ENCODE measurements at places on chromosomes 6 and 20. TPM values are rescaled to one million over a fixed set of nuclear protein-coding genes. Genes with fewer than 3 reads are reported as not detected.

ULBP3 gene
- total RNA-seq = 0.53 TPM

PTK7 gene
- 3.7 TPM for total RNA-seq

SPATA25 gene
- total RNA-seq = 1.1 TPM

MDFI gene
- not detected for total RNA-seq

- H3K4me3 ChIP-seq = no peak overlapping the region
- no peaks in the 10 kb centered on the region for H3K27me3 ChIP-seq
- H3K27ac ChIP-seq = peak overlapping the region; percentile 77
- DNase-seq = peak; percentile 58
Measured at GRCh38 chr6:42402184-42402583, 49.5 kb downstream of the TRERF1 start.

DNA sequence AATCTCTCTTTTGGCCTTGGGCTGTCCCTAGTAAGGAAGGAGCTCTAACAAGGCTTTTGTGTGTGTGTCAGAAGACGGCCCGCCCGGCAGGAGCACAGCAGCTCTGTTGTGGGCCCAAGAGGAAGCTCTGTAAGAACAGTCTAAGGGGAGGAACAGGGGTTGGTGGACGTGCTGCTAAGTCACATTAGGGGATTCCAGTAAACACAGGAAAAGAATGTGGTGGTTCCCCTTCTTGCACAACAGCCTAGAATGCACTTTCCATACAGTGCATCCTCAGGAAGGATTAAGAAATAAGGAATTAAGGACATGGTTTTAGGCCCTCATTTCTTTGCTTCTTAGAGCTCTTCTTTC lies 114.5 kb downstream of the RNF144B start:
- no peak for DNase-seq
- H3K27me3 ChIP-seq = peaks cover 41% of the 10 kb centered on the region
- peaks cover 6% of the 10 kb centered on the region for H3K4me1 ChIP-seq

DNA sequence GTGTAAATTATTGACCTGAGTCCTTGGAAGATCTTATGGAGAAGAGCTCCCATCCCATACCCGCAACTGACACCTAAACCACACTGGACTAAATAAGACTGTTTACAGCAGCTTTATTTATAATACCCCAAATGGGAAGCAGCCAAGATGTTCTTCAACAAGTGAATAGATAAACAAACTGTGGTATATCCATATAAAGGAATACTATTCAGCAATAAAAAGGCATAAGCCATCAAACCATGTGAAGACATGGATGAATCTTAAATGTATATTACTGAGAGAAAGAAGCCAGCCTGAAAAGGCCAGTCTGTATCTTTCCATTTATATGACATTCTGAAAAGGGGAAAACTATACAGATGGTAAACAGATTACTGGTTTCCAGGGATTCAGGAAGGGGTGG lies 212.7 kb downstream of the TPBG start:
- H3K4me1 ChIP-seq = no peaks in the 10 kb centered on the region
- H3K4me3 ChIP-seq = no peak overlapping the region
- H3K36me3 ChIP-seq = no peaks in the 10 kb centered on the region
- H3K27me3 ChIP-seq = no peaks in the 10 kb centered on the region

GRCh38 chr6:101226677-101227135 lies 166.8 kb upstream of the GRIK2 start:
- no peaks in the 10 kb centered on the region for H3K4me1 ChIP-seq
- no peaks in the 10 kb centered on the region for H3K36me3 ChIP-seq
- H3K4me3 ChIP-seq = no peak overlapping the region
- no peak for DNase-seq

DNA sequence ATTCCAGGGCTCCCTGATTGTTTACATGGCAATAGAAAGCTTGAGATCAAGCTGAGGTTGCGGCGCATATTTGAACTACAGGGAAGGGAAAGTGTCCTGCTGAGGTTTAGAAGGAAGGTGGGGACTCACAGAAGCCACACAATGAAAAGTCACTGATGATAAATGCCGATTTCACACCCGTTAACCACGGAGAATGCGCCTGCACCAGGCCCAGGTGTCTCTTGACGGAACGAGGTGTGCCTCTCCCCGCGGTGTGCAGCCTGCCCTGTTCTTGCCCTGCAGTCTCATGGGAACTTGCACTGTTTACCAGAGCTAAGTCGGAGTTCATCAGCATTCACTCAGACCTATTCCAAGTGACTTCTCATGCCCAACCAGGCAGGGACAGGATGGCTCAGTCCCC lies 90.3 kb downstream of the LY86 start:
- peaks cover 1% of the 10 kb centered on the region for H3K27me3 ChIP-seq
- H3K27ac ChIP-seq = no peak overlapping the region
- H3K4me3 ChIP-seq = no peak overlapping the region

DNA sequence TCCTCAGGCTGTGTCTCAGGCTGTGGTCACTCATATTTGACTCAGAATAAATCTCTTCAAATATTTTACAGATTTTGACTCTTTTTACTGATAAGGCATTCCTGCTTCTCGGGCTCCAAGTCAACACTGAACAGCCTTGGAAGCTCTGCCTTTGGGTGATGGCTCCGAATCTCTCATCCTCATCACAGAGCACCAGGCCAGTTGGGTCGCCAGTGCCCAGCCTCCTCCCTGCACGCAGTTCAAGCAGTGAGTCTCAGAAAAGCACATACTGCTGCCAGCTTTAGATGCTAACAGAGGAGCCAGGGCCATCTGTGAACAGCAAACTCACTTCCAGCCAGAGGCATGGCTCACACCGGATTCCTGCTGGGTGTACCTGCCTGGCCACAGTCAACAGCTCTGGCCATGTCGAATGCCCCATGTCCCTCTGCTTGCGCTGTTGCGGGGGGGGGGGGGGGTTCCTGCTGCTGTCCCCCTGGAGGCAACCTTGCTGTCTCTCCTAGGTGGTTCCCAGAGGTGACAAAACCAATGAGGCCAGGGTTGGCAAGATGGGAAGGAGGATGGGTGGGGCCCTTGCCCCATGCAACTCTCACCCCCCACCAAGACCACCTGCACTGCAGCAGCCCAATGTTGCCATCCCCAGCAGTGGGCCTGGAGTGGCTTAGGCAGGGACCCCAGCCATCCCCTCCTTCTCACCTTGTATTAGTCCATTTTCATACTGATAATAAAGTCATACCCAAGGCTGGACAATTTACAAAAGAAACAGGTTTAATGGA lies 248.8 kb downstream of the ERMARD start:
- no peak overlapping the region for H3K4me3 ChIP-seq
- no peaks in the 10 kb centered on the region for H3K36me3 ChIP-seq
- H3K27me3 ChIP-seq = no peaks in the 10 kb centered on the region
- no peaks in the 10 kb centered on the region for H3K4me1 ChIP-seq

DNA sequence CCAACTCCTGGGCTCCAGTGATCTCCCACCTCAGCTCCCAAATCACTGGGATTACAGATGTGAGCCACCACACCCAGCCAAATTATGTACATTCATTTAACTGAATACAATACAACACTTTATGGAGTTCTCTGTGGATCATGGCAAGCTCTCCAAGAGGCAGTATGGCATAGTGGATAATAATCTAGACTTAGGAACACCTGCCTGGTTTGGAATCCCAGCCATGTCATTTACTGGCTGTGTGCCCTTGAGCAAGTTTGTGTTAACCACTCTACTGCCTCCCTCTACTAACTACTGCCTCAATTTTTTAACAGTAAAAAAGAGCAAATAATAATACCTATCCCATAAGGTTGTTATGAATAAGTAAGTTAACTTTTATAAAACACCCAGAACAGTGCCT lies 1.9 kb upstream of the ETV7 start:
- no peak for DNase-seq
- no peak overlapping the region for H3K4me3 ChIP-seq
- no peak overlapping the region for H3K27ac ChIP-seq
- peaks cover 24% of the 10 kb centered on the region for H3K4me1 ChIP-seq
